Central memory CD8-positive, alpha-beta T cell (primary cell): ENCODE measurements at places on chromosomes 4 and X.

- peaks cover 4% of the 10 kb centered on the region for H3K4me1 ChIP-seq
- peaks cover 2% of the 10 kb centered on the region for H3K36me3 ChIP-seq
- no peak overlapping the region for H3K27ac ChIP-seq
Observed at GRCh38 chrX:120380699-120381098, 18.8 kb downstream of the ATP1B4 start.

DNA sequence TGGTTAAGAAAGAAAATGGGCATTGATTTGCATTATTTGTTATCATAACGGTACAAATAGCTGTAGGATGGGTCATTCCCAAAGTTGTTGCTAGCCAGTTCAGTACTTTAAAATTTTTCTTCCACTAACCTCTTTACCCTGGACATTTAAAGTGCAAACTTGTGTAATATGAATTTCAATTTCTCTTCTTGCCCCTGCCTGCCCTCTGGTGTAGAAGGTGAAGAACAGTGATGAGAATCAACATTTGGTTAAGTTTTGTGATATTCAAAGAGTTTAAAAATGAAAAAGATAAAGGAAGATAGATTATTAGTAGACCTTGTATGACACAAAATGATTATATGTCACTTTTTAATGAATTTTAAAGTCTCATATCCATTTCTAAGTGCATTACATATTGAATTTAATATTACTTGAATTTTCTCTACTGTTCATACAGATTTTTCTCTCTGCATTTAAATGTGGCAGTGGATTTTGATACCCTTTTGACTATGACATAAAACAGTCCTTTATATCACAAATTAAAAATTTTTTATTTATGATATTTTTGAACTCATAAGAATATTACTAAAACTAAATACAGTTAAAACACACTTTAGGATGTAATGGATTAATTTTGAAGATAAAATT is 337.7 kb downstream of the BMPR1B start:
- no peak overlapping the region for H3K4me3 ChIP-seq
- H3K36me3 ChIP-seq = no peaks in the 10 kb centered on the region
- no peaks in the 10 kb centered on the region for H3K4me1 ChIP-seq
- H3K27me3 ChIP-seq = no peaks in the 10 kb centered on the region

- H3K36me3 ChIP-seq = peaks cover 18% of the 10 kb centered on the region
- DNase-seq = peak; percentile 71
- H3K4me1 ChIP-seq = peaks cover 25% of the 10 kb centered on the region
- peak within 1 kb of the TSS; percentile 90 for H3K4me3 ChIP-seq
- no peaks in the 10 kb centered on the region for H3K27me3 ChIP-seq
- peak within 1 kb of the TSS; percentile 94 for H3K27ac ChIP-seq
Observed at GRCh38 chr4:88697588-88698329, at the start of gene NAP1L5. Gene NAP1L5 (minus strand): TSS chr4:88697829. CDS start chr4:88697754, 75 bp downstream.

- no peak overlapping the region for H3K27ac ChIP-seq
- H3K4me1 ChIP-seq = peaks cover 7% of the 10 kb centered on the region
- H3K27me3 ChIP-seq = peaks cover 10% of the 10 kb centered on the region
- DNase-seq = no peak
- H3K36me3 ChIP-seq = peaks cover 1% of the 10 kb centered on the region
Observed at GRCh38 chr4:6224735-6225134, 24.4 kb upstream of the JAKMIP1 start.

- DNase-seq = peak; percentile 16
- peak overlapping the region; percentile 98 for H3K4me3 ChIP-seq
- H3K4me1 ChIP-seq = peaks cover 24% of the 10 kb centered on the region
- H3K36me3 ChIP-seq = peaks cover 12% of the 10 kb centered on the region
- peak overlapping the region; percentile 82 for H3K27ac ChIP-seq
Observed at GRCh38 chr4:121697564-121697963, 784 bp upstream of the ANXA5 start.
